Activated CD4-positive, alpha-beta T cell treated with anti-CD3 and anti-CD28 coated beads, Interleukin-2, amount 50 U/mL, for 24 hours (primary cell): ENCODE measurements at places on chromosomes 7 and 10.

- no peak for DNase-seq
Measured at GRCh38 chr10:84196083-84196482, 1.7 kb downstream of the CDHR1 start.

DNA sequence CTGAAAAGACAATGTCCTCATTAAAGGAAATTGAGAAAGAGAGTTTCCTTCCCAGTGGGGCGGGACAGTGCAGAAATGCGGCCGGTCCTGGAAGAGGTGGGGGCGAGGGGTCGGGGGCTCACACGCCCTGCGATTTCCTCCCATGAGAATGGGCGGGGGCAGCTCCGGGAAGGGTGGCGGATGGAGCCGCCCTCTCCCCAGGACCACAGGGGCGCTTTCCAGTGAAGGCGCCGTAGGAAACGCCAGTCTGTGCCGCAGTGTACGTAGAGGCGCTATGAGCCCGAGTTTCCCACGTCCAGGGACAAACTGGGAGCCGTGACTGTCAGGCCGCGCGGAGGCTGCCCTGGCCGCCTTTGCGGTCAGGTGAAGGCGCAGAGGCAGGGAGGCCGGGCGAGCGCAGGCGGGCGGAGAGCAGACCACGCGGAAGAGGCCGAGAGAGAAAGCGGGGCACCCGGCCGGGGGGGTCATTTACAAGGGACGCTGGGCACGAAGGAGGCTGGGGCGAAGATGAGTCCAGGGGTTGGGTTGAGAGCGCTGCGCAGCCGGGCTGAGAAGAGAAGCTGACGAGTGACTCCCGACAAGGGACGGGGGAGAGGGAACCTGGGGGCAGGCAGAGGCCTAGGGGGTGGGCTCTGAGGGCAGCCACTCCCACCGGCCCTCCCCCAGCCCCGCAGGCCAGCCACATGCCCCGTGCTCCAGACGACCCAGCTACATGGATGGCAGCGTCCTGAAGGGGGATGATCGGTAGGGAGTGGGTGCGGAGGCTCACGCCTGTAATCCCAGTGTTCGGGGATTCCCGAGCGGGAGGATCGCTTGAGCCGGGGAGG lies 45.0 kb downstream of the ALOX5 start:
- no peak for DNase-seq

DNA sequence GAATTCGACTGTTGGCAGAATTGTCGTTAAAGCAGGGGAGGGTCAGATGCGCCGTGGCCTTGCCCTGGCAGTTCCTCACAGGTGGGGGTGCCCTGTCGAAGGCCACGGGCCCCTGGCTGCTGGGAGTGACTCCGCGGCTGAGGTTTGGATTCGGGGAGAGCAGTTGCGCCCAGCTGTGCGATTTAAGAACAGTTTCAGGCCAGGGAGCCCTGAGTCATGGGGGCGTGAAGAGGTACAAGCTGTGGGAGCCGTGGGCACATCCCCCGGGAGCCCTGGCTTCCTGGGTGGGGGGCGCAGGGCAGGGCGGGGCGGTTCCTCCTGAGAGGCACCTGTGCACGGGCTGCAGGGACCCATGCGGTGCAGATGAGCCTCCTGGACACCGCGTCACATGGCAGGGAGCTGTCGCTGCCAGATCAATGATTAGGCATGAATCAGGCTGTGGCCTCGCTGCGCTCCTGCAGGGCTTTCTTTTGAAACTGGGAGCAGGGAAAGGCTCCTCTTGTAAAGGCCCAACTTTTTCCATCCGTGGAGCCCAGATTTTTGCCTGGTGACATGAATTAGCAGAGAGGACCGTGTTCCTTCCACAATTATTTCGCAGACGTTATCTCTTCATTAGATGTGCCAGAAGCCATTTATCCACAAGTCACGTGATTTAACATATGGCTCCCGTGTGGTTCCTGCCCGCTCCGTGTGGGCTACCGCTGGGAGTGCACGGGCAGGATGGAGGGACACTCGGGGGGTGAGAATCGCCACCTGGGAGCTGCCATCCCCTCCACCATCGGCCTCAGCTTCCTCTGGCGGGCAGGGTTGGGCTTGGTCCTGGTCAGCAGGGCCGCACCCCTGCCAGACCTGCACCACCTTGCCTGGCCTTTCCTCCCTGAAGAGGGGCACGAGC lies 918 bp downstream of the PWWP2B start:
- DNase-seq = no peak

DNA sequence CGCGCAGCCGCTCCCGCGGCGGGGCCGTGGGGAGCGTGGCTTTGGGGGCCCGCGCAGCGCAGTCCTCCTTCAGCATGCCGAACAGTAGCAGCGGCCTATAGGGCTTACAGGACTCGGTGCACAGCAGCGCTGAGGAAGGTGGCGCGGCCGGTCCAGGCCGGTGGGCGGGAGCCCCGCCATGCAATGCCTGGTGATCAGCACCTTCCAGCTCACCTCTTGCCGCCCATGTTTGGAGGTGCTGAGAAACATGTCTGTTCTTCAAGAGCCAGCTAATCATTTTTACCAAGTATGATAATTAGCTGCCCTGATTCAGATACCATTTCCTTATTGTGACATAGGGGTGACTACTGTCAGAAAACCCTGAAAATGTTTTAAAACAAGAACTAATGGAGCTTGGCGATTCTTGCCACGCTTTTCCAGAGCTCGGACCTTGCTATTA lies 33.5 kb upstream of the SFTPD start:
- no peak for DNase-seq

DNA sequence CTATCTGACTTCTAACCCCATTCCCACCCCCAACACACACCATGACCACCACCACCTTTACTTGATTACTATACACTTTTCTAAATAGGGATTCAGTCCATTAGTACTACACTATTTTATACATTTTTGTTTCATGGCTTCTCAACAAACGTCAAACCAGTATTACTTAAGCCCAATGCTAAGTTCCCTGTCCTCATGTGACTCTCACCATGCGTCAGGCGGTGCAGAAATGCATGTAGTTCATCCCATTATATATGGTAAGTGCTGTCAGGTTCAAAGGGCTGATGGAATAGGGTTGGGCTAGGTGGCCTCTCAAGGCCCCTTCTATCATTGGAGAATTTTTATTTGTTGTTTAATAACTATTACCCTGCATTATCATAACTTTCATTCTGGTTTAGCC lies 19.5 kb upstream of the VPS41 start:
- DNase-seq = no peak

DNA sequence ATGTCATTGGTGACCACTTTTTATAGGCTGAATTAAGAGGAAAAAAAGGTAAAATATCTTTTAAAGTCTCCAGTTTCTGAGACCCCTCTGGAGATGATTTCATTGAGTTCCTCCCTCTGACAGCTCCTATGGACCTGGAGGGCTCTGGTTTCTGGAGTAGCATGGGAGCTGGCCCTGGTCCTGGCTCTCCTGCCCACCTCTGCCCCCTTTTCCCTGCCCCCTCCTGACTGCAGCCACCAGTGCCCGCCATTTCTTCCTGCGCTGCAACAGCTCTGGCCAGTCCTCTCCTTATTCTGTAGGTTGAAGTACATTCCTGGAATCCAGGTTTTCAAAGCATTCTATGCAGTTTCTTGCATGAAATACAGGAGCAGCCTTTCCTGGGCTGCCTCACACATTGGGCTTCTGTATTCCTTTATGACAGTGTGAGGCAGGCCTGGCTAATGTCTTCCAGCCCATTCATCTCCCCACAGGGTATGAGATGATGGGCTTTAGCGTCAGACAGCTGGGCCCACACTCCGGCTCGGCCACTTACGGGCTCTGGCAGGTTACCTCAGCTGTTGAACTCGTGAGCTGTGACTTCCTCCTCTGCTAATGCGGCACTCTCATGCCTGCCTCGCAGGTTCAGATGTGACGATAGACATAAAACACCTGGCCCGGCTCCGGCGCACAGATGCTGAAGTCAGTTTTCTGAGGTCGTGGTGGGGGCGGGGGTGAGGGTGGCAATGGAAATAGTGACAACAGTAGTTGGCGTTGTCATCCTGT lies 101.7 kb downstream of the MGMT start:
- DNase-seq = no peak

GRCh38 chr7:135151533-135151932 lies 3.7 kb downstream of the TMEM140 start:
- no peak for DNase-seq

- DNase-seq = no peak
Measured at GRCh38 chr7:102170393-102170970, 116.2 kb upstream of the SH2B2 start.

DNA sequence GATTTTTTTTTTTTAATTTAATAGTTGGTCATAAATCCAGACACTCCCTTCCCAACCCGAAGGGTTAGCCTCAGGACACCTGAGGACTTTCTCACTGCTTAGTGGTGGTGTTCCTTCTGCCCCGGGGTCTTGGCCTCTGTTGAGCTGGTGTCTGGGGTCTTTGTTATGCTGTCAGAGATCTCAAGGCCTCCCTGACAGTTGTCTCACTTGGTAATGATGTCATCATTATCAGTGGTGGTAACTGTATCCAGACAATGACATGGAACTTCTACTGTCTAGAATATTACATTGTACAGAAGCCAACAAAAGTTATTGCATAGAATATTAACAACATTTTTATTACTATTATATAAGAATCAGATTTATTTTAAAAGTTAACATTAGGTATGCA lies 32.9 kb downstream of the PPP2R2D start:
- DNase-seq = no peak

DNA sequence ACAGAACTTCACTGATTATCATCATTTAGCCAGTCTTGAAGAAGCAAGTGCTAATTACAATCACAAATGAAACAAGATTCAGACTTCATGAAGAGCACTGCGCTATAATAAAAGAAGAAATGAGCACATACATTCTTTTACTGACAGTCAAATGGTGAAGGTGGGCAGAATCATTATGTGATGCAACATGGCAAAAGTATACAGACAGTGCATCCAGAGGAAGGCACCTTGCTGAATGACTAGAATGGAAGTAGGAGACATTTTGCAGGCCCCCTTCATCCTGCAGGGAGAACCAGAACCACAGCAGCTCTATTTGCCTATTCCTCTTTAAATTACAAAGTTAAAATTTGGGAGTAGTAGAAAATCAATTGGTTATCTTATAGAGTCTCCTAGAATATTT lies 31.0 kb upstream of the CC2D2B start:
- DNase-seq = no peak

DNA sequence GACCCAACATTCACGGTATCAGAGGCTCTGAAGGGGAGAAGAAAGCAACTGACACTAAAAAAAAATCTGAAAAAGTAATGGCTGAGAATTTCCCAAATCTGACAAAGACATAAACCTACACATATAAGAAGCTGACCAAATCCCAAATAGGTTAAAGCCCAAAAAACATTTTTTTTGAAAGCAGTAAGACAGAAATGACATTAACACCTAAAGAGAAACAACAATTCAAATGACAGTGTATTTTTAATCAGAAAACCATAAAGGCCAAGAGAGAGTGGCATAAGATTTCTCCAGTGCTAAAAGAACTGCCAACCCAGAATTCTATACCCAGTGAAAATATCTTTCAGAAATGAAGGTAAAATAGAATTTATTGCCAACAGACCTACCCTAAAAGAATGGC lies 35.5 kb downstream of the RUFY2 start:
- DNase-seq = no peak

GRCh38 chr7:99070361-99070760 lies 73.5 kb downstream of the SMURF1 start:
- DNase-seq = no peak

DNA sequence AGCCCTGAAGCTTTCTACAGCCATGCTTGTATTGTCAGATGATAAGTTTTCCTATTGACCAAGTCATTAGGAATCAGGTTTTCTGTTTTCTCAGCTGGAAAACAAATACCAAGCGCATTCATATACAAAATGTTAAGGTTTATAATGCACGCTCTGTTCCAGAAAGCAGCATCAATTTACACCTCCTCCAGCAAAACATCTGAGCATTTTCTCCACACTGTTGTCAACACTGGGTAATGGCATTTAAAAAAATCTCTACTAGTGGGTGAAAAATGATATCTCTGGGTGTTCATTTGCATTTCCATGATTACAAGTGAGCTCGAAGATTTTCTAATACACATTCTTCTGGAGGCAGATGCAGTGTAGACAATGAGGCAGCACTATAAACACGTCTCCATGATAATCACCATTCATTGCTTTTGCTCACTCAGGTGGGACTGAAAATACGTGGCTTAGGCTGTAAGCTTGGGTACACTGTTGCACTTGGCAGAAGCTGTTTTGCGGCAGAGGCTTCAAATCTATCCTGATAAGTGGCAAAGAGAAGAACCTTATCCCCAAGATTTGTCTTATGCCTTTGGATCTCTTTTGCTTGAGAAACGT lies 114.8 kb upstream of the PLPP4 start:
- DNase-seq = no peak
